ENCODE measurements at places on chromosomes 11 and 22. TPM values are rescaled to one million over a fixed set of nuclear protein-coding genes. Genes with fewer than 3 reads are reported as not detected.

Gene VPS11
- 8.9 TPM for total RNA-seq

Gene MAP6
- total RNA-seq: 0.05 TPM

Gene NCR3LG1
- total RNA-seq: 9.8 TPM

Gene MRPL23
- total RNA-seq: 74.9 TPM

Gene FBLN1
- 3.9 TPM for total RNA-seq

Gene PGA5
- total RNA-seq: not detected

Gene LZTR1
- total RNA-seq: 24.1 TPM

Gene ANO1
- total RNA-seq: 2.7 TPM

Gene TMEM191C
- total RNA-seq: 2.4 TPM

Gene ATP5MG
- total RNA-seq: 155 TPM

Gene TEX54
- not detected for total RNA-seq

Gene OR5B21
- not detected for total RNA-seq

Gene RBM14
- total RNA-seq: 38.1 TPM

Gene MS4A10
- not detected for total RNA-seq

Gene DEFB131B
- not detected for total RNA-seq

Gene GP1BB
- 3.9 TPM for total RNA-seq

Gene MMP13
- total RNA-seq: not detected

Gene GGTLC2
- not detected for total RNA-seq

Gene LARGE2
- total RNA-seq: 0.30 TPM

Gene OR8D1
- total RNA-seq: not detected

Gene OR4C15
- not detected for total RNA-seq

Measured in NCI-H460 (cell line).